NCI-H69 (cell line): ENCODE measurements at places on chromosomes 5 and 9.

DNA sequence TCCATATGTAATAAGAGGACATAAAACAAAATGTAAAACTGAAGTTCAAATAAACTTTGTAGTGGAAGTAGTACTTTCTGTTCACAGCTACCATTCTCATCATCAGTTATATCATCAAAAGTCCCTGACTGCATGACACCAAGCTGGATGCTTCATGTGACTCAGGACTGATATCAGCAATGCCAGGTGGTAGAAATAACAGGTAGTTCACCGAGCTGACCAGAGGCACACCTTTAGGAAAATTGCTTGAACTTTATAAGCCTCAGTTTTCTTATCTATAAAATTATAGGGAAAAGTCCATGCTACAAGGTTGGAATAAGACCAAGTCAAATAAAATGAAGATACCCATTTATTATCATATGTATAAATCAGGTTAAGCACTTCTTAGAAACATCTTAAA lies 124.9 kb upstream of the PTGER4 start:
- DNase-seq: no peak

- no peak for DNase-seq
These were observed 438.1 kb downstream of the ACTL7B start for GRCh38 chr9:108417726-108418125.

- peak; percentile 53 for DNase-seq
These were observed 3.2 kb upstream of the ANP32B start for GRCh38 chr9:97979788-97980478.

GRCh38 chr9:111815285-111816070 lies 20.7 kb upstream of the SHOC1 start:
- peak; percentile 63 for DNase-seq

- DNase-seq: peak; percentile 60
These were observed 122.9 kb downstream of the CDC42SE2 start for GRCh38 chr5:131386779-131387178.

- DNase-seq: no peak
These were observed 989.8 kb downstream of the TLE1 start for GRCh38 chr9:80699511-80699998.

- DNase-seq: no peak
These were observed 382.6 kb downstream of the DMRTA1 start for GRCh38 chr9:22829236-22829635.

GRCh38 chr5:75465480-75465879 lies 45.9 kb downstream of the CERT1 start:
- DNase-seq: peak; percentile 85

DNA sequence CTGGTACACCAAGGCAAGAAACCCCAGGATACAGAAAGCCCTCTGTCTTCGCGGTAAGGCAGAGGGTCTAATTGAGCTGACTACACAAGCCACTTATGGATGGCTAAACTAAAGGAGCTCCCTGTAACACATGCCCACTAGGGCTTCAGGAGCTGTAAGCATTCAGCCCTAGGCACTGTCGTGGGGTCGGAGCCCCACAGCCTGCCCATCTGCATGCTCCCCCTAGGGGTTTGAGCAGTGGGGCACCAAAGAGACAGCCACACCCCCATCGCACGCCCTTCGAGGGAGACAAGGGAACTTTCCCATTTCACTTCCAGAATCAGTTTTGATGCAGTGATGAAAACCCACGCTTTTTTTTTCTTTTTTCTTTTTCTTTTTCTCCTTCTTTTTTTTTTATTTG lies 11.0 kb upstream of the MTMR12 start:
- peak; percentile 13 for DNase-seq

DNA sequence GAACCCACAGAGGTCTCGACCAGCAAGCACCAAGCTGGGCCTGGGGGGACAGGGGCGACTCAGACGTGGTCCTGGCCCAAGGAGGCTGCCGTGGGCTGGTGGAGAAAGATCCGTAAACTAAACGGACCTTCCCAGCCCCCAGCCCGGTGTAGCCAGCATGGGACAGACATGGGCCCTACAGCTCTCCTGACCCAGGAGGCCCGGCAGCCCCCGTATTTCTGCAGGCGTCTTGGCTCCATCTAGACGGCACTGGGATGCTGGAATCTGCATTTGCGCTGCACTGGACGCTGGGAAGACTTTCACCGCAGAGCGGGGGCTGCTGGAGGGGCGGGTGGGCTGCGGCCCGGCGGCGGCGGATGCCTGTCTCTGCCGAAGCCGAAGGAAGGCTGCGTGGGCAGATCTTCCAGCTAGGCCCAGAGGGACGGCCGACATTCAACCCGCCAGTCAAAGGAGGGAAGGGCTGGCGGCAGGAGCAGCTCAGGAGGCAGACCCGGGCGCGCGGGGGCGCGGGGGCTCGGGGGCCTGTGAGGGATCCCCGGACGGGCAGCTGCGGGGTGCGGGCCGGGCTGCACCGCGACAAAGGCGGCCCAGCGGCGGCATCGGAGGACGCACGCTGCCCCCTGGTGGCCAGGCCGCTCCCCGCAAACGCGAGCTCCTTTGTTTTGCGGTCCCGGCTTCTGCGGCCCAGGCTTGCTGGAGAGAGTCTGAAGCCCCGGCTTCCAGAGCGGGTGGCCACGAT lies 266.2 kb downstream of the NSG2 start:
- DNase-seq: peak; percentile 81

DNA sequence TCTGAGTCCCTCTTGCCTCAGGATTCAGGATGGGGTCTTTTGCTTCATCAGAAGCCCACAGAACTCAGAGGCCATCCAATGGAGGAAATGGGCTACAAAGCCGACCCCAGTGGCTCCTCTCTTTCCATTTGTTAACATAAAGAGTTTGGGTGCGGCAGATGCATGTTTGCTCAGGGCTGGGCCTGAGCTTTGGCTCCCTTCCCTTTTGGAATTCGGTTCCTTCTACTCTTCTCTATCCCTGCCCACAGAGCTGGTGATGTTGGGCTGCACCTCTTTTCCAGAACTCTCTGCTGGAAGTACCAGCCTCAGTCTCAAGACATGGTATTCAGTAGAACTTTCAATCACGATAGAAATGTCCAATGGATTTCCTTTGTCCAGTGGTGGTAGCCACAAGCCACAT lies 66.9 kb upstream of the AGXT2 start:
- DNase-seq: no peak

DNA sequence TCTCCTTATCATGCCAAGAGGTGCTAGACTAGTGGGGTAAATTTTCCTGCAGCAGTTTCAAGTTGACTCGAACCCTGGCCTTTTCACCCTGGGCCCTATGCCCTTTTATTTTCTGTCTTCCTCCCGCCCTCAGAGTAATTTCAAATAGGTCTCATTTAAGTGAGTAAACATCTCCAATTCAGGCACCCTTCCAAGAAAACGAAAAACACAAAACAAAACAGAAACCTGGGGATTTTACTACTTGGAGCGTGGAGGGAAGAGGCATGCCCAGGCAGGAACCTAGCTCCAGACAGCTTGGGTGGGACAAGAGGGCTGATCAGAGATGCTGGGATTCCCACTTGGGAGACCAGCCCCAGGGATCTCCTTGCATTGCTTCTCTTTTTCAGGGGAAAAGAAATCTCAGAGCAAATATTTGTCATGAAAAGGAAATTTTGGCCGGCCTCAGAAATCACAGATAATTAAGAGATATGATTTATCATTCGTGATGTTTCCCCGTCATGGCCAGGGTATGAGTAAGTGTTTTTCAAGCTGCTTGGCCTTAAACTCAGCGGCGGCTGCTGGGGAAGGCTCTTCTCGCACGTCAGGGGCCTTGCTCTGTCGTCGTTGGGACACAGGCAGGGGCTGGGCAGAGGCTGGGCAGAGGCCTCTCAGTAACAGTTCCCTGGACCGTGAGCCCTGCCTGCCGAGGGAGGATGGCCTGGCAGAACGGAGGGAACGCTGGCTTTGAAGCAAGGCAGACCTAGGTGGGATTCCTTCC lies 248.6 kb upstream of the KLF4 start:
- DNase-seq: peak; percentile 97

GRCh38 chr9:3447788-3448187 lies 78.0 kb downstream of the RFX3 start:
- DNase-seq: peak; percentile 45

DNA sequence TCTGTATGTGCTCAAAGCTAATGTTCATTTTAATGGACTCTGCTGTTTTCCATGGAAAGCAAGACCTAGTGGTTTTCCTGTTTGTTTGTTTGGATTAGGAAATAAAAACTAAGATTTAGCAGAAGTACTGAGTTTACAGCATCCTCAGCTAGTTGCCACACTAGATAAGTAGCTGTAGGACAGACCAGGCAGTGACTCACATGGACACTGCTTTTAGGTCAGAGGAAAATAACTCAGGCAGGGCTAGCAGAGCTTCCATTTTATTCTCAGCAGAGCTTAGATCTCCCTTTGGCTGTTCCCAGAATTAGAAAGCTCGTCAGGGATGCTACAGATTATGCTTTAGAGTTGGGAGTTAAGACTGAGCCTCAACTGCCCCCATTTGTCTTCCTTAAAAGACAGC lies 204.4 kb downstream of the SH3GL2 start:
- DNase-seq: no peak

DNA sequence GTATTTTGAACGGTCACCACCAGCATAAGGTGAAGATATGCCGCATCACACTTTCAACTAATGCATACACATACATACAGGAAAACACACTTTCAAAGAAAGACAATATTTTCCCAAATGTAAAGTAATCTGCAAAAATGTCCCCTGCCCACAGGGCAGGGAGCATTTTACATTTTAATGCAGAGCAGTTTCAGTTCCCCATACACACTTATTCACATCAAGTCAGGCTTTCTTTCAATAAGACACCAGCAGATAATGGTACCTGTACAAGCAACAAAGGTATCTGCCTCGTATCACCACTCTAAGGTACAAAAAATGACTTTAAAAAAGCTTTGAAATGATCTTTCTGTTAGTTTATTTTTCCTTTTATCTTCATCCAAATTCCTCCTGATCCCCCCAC lies 247.1 kb upstream of the CCNG1 start:
- DNase-seq: no peak

GRCh38 chr9:117451311-117451710 lies 36.5 kb upstream of the ASTN2 start:
- DNase-seq: no peak

DNA sequence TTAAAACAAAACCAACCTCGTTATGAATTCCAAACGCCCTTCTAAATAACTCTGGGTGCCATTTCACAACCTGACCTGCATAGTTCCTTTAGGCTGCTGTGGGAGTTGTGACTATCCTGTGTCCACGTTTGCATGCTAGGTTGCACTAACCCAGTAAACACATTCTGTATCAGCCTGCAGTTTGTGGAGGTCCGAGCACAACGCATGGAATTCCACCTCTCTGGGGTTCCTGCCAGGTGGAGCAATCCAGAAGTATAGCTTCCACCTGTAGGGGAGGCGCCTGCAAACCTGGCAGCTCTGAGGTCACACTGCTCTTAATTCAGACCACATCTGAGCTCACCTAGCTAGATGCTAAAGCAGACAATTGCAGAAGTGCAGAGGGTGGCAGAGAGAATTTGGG lies 57.2 kb downstream of the MARCHF3 start:
- peak; percentile 77 for DNase-seq

DNA sequence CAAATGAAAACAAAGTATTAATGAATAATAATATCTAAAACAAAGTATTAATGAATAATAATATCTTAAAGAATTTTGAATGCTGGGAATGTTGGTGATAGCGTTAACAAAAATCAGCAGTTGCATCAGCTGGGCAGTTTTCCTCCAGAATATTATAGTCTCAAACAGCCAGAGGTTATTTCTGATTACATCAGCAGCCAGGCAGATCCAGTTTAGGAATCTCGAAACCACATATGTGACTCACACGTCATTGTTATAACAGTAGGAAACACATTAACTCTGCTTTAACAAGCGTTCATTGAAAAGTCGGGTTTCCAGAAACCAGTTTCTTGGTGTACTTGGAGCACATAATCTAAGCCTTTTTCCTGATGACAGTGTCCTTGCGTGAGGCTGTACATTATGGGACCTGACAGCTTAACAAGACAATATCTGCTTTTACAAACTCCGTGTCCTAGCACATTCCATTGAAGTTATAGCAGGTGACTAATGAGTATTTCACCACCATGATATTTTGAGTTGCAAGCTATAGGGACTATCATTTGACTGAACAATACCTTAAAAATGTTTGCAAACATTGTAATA lies 559.5 kb upstream of the KLF4 start:
- DNase-seq: no peak

- DNase-seq: no peak
These were observed 347.6 kb downstream of the RAB3C start for GRCh38 chr5:58930520-58930919.

DNA sequence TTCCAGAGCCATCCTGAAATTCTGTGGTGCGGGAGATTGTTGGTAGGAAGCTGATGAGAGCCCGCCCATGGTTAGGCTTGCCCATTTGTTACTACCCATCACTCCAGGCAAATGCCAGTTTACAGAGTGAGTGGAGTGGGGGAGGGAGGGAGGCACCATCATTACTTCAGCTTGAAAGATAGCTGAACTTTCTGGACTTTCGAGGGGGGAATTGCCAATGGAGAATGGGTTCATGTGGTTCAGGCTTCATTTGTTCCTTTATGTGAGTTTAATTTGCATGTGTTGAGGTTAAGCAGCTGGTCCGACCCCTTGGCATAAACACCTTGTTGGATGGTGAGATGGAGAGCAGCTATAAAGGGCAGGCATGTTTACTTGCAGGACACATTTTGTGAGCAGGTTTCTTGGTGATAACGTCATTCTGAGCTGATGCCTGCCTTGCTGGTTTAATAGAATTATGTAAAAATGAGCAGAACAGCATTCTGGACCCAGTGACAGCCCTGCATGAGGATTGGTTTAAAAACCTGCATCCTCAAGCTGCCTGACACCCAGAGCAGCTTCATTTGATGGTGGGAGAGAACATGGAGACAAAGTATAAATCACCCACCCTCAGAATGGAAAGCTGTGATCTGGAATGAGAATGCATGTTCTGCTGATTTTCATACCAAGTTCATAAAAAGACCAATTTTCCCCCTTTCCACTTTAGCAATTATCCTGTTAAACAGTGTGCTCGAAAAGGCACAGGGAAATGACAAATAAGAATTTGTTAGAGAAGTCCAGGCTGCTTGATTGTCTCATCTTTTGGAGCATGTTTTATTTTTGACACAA lies 106.3 kb downstream of the TRIO start:
- DNase-seq: peak; percentile 54

GRCh38 chr5:1096838-1097237 lies 15.0 kb downstream of the SLC12A7 start:
- no peak for DNase-seq

DNA sequence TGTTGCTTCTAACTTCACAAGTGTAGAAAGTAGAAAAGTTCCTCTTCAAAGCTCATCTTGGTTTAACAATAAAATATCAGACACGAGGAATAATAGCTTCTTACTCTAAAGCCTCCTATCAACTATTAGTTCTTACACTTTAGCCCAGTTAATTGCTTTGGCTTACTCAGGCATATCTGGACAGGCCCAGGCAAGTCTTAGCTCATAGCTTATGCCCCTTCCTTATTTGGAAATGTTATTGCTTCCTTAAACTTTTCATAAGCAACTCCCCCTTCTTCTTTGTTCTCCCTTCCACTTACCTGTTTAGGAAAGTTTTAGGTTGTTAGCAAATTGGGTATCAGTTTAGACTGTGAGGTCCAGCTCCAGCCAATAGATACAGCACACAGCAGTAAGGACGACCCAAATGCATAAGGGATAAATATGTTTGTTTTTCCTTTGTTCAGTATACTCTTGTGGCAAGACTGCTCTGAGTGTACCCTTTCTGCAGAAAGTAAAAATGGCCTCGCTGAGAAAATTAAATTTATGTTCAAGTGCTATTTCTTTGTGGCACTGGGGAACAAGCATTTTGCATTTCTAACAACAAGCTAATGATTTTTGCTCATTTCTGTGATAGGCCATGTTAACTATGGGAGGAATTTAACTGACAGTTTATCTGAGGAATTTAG lies 162.1 kb downstream of the SMC2 start:
- peak; percentile 44 for DNase-seq

GRCh38 chr5:43638107-43638506 lies 35.1 kb downstream of the NNT start:
- no peak for DNase-seq
